ENCODE measurements at places on chromosomes 3 and 15. TPM values are rescaled to one million over a fixed set of nuclear protein-coding genes. Genes with fewer than 3 reads are reported as not detected.

DNA sequence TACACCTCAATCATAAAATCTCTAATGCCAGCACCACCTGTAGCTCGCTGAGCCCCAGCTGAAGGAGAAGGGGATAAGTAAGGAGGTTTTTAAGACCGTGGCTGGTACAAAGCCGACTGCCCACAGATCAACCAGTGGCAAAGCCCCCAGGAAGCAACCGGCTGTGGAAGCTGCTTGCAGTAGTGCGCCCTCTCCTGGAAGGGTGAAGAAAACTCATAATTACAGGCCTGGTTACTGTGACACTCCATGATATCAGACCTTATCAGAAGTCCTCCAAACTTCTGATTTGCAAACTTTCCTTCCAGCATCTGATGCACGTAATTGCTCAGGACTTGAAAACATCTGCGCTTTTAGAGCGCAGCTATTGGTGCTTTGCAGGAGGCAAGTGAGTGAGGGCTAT is 63.1 kb upstream of the MCTP2 start:
- no peaks in the 10 kb centered on the region for H3K4me1 ChIP-seq
- no peaks in the 10 kb centered on the region for H3K36me3 ChIP-seq
- no peaks in the 10 kb centered on the region for H3K27me3 ChIP-seq

ATP10A gene
- 67.0 TPM for total RNA-seq

NTRK3 gene
- not detected for total RNA-seq

ARHGEF26 gene
- total RNA-seq = 0.20 TPM

- H3K36me3 ChIP-seq = no peaks in the 10 kb centered on the region
- H3K27me3 ChIP-seq = no peaks in the 10 kb centered on the region
- no peak overlapping the region for H3K27ac ChIP-seq
- H3K4me3 ChIP-seq = no peak overlapping the region
- H3K4me1 ChIP-seq = no peaks in the 10 kb centered on the region
- DNase-seq = no peak
Observed at GRCh38 chr3:871651-872050, 221.2 kb upstream of the CNTN6 start.

DNA sequence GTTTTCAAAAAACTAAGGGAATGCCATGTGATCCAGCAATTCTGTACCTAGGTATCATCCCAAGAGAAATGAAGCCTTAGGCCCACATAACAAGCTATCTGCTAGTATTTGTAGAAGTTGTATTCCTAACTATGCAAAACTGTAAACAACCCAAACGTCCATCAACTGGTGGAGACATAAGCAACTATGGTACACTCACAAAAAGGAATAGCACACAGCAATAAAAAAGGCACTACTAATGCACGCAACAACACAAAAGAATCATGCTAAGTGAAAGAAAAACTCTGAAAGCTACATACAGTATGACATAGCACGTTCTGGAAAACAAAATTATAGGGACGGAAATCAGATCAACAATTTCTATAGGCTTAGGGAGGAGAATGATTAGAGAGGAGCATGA is 15.3 kb downstream of the USP50 start:
- no peaks in the 10 kb centered on the region for H3K4me1 ChIP-seq
- H3K27ac ChIP-seq = no peak overlapping the region
- H3K4me3 ChIP-seq = no peak overlapping the region
- DNase-seq = no peak

DNA sequence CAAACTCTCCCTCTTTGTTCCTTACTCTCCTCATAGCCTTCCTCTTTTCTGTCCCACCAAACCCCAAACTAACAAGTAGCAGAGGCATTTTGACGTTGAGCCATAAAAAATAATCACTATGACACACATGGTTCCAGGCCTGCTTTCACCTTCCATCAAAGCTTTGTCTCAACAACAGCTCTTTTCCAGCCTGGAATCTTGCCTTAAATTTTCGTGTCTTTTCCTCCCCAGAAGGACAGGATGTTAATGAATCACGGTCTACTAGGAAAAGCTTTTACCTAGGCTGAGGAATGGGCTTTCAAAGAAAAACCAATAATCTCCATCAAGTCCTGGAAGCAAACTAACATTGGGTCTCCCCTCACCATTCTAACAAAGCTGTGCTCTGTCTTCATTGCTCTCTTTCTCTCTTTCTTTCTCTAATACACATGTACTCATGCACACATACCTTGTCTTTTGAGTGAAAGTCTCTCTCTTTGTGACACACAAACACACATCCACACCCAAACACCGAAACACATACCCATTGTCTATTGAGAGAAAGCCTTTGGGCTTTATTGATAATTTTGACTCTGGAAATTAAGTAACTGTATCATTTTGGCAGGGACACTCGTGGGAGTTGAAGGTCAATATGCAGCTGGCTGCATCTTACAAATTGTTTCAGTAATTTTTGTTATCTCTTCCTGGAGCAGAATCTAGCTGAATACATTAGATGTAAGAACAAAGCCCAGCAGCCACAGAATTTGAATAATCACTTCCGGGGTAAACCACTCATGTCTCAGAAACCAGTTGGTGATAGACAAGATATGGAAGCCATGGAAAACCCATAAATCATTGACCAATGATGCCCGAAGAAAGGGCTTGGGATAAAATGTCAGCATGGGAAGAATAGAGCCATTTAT is 107.4 kb upstream of the SLC4A7 start:
- H3K27ac ChIP-seq = peak overlapping the region; percentile 44
- H3K4me3 ChIP-seq = no peak overlapping the region
- DNase-seq = no peak
- H3K27me3 ChIP-seq = no peaks in the 10 kb centered on the region

TERC gene
- total RNA-seq = 0.92 TPM

DNA sequence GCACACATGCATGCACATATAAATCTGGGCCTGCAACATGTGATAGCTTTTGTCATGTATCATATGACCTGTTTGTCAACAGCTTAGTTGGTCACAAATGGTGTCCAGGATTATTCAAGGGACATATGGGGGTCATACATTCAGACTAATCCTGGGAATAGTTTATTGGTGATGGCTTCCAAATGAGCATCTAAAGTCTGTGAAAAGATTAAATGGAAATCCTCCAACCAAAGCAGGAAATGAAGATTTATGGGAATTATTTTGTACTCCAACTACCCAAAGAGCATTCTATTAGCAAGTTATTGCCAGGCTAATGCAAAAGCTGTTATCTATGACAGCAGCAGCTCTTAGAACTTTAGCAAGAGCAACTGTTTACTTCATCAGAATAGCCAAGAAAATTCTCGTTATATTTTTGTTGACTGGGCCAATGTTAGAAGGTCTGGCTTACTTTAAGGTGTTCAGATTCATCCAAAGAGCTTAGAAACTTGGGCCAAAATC is 7.1 kb downstream of the FSTL1 start:
- no peak for DNase-seq
- H3K4me3 ChIP-seq = no peak overlapping the region
- no peak overlapping the region for H3K27ac ChIP-seq
- H3K4me1 ChIP-seq = no peaks in the 10 kb centered on the region
- H3K36me3 ChIP-seq = no peaks in the 10 kb centered on the region
